ENCODE measurements at places on chromosomes 7 and 10.
A peak's percentile ranks its signal among the peaks of the same experiment; 100 is the strongest.

GRCh38 chr7:100674411-100675104 lies 1.0 kb downstream of the GNB2 start:
- DNase-seq: no peak
- no peaks in the 10 kb centered on the region for H3K27me3 ChIP-seq
- H3K36me3 ChIP-seq: peaks cover 10% of the 10 kb centered on the region
- H3K27ac ChIP-seq: no peak overlapping the region
- no peaks in the 10 kb centered on the region for H3K4me1 ChIP-seq

DNA sequence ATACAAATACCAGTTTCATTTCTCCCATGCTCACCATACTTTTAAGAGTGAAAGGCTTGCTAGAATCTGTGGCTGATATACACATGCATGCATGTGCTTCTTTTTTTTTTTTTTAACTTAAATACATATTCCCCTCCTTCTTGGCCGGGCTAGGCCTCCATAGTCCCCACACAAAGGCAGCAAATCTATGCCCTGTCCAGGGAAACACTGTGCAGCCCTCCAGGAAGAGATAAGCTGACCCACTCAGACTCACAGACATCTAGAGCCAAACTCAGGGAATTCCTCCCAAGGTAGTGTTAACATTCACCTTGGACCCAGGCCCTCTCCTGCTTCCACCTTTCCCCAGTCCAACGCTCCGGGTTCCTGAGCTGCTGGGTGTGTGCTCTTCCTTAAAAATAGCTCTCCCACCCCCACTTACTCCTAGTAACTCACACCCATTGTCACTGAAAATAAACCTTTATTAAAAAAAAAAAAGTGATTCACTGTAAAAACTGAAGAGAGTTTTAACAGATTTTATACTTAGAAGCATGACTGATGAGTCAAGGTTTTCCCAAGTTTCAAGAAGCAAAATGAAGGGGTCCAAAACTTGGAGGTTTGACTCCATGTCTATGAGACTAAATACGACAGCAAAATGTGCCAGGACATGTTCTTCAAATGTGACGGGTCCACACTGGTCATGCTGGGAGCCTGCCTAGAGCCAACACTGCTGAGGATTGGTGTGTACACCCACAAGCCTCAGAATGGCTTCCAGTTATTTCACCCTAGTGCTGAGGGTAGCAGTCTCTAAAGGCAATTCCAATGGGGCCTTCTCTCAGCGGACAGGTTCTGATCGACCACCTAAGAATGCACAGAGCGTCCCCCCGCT lies 159.5 kb downstream of the GLI3 start:
- H3K27ac ChIP-seq: no peak overlapping the region
- no peak for DNase-seq
- no peak overlapping the region for H3K4me3 ChIP-seq
- H3K27me3 ChIP-seq: no peaks in the 10 kb centered on the region
- no peaks in the 10 kb centered on the region for H3K36me3 ChIP-seq
- H3K4me1 ChIP-seq: peaks cover 5% of the 10 kb centered on the region

GRCh38 chr10:15067154-15067553 lies 21.4 kb downstream of the ACBD7 start:
- DNase-seq: no peak
- no peak overlapping the region for H3K4me3 ChIP-seq
- no peaks in the 10 kb centered on the region for H3K27me3 ChIP-seq
- peaks cover 12% of the 10 kb centered on the region for H3K36me3 ChIP-seq

DNA sequence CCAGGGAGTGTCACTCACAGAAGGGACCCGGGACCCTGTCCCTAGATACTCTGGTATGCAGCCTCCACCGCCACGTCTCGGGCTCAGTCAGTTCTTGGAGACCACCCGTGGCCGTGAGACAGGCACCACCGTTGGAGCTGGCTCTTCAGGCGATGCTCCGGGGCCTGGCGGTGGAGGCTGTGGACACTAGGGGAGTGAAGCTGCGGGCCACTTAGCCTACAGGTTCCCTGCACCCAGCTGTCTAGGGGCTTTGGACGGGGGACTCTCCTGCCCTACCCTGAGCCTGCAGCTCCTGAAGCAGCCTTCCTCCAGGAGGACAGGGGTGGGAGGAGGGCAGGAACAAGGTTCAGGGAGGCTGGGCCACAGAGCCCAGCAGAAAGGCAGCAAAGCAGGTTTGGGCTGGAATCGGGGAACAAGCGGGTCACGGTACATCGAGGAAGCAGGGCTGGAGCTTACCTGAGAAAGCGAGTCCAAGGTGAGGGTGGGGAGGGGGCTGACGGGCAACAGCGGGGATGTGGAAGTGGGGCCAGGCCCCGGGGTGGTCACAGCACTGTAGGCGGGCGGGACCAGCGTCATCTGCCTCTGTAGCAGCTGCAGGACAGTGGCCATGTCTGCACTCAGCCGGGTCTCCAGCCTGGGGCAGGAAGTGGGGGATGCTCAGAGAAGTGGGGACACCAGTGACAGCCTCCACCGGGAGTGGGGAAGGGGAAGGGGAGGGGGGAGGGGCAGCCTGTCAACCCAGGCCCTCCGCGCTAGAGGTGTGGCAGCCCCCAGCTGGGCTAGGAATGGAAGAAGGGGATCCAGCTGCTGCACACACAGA lies 31.5 kb downstream of the KCNH2 start:
- H3K4me1 ChIP-seq: no peaks in the 10 kb centered on the region
- no peak overlapping the region for H3K4me3 ChIP-seq
- no peaks in the 10 kb centered on the region for H3K36me3 ChIP-seq
- no peaks in the 10 kb centered on the region for H3K27me3 ChIP-seq
- peak; percentile 33 for DNase-seq

DNA sequence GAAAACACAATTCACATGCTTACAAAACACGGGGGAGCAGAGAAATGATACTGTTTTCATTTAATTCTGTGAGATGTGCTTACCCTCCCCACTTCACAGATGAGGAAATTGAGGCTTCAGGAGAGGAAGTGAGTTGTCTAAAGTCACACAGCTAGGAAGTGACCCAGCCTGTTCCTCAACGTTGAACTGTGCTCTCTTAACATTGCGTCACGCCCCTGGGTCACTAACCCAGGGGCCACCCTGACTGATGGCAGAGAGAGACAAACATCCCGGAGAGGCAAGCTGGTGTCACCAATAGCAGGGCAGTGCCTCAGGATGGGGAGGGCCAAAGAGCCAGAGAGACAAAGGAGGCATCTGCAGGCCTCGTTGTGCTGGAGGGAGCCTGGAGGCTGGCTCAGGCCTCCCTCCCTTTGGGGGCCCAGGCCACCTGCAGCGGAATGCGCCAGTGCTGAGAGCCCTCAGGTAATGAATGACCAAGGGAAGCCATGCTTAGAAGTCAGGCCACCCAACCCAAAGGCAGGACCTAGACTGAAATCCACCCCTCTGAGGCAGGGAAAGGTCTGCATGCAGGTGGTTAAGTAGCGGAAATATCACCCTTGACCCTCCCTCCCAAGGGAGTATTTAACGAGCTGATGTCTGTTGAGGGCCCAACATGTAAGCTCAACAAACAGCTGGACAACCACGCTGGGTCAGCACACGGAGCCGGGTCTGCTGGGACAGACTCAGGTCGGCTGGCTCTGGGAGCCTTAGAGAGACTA lies 81.3 kb downstream of the C10orf105 start:
- DNase-seq: peak; percentile 60
- no peak overlapping the region for H3K27ac ChIP-seq
- peaks cover 25% of the 10 kb centered on the region for H3K4me1 ChIP-seq
- H3K36me3 ChIP-seq: no peaks in the 10 kb centered on the region
